Substantia nigra (tissue), 51 donors: ENCODE measurements at places on chromosomes 13 and 19.

GRCh38 chr13:30169442-30169841 is 137.9 kb downstream of the KATNAL1 start:
- no peak for DNase-seq

DNA sequence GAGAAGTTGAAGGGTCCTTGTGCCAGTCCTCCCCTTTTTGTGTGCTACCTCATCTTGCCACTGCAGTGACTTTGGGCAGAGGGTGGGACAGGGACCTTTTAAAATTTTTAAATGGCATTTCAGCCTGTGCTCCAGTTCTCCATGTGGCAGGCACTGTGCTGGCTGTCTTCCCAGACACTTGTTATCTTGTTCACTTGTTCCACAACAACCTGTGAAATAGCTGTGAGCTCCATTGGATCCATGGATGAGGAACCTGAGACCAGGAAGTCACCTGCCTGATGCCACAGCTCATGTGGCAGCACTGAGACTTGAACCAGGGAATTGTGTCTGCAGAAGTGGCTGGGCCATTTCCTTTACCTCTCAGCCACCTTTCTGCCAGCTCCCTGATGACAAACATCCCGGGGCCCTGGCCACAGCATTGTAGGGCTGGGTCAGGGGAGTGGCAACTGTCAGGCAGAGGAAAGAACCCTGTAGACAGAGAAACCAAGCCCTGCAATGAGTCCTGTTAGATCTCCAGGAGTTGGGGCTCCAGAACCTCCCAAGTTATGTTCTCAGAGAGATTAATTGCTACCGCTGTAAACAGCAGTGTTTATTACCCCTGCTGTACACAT is 6.4 kb downstream of the EGLN2 start:
- DNase-seq: no peak

GRCh38 chr13:35936246-35936978 is 194.8 kb downstream of the DCLK1 start:
- no peak for DNase-seq

GRCh38 chr13:104586051-104586746 is 1520.0 kb upstream of the SLC10A2 start:
- no peak for DNase-seq

GRCh38 chr13:107427536-107427935 is 787.8 kb downstream of the LIG4 start:
- DNase-seq: no peak

DNA sequence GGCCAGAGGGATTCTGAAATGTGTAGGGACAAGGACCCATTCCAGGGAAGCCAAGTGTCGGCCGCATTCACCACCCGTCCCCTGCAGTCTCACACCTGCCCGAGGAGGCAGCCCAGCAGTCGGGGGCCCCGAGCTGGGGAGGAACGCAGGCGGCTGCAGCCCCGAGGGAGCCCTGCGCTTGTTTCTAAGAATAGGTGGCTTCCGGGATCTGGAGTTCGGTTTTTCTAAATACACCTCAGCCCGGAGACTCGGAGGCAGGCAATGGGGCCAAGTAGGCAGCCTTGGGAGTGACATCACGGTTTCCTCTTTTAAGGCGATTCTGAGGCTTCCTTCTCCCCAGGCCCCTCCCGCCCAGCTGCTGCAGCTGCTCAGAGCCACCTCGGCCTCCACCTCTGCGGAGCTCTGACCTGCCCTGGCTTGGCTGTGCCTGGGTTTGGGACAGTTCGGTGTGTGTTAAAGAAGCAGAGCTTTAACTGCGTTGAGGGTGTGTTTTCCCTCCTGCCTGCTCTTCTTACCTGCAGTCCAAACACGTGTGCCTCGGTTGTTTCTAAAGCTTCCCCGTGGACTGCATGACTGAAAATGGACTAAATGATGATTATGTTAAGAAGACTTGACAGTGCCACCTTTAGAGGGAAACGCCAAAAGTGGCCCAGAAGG is 80.5 kb downstream of the COL4A2 start:
- no peak for DNase-seq

DNA sequence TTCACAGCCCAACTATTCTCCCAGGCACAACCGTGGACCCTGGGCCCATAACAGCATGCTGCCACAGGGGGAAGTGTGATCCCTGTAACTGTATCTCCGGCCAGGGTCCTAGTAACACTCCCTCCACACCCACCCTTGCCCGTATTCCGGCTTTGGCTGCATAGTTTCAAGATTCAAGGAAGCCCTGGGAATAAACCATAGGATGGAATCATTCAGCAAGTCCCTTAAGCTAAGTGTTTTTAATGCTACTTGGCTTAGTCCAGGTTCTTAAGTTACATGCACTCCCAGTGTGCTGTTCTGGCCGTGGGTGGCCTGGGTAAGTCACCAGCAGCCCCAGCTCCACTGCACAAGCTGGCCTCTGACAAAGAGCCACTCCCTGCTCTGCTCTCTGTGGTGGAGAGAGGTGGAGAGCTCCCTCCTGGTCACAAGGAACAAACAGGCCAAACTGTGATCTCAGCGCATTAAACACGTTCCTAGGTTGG is 532.4 kb upstream of the SGCG start:
- DNase-seq: no peak

DNA sequence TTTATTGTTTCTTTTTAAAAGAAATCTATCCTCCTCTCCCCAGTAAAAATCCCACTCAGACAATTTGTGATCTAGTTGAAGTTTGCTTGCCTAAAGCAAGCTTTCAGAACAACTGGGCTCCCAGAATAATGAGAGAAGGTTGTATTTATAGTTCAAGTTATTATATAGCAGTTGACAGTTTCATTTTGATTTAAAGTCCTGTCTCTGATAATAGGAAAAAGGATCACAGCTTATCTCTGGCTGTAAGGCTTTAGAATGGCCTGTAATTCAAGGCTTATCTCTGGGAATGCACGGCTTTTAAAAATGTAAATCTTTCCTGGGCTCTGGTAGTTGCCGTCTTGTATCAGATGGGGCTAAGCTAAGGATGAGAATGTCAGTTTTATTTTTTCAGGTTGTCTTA is 123.3 kb upstream of the TMTC4 start:
- no peak for DNase-seq

- DNase-seq: no peak
These were observed 878.7 kb upstream of the SLITRK1 start for GRCh38 chr13:84760956-84761355.

- DNase-seq: no peak
These were observed 168.9 kb downstream of the PTPRS start for GRCh38 chr19:5171711-5172110.
